ENCODE measurements at places on chromosomes 1 and 21.

- DNase-seq = no peak
These were observed 53.5 kb downstream of the FAAP20 start for GRCh38 chr1:2141025-2141424.

GRCh38 chr1:162357681-162358266, 18.9 kb downstream of the SPATA46 start:
- DNase-seq = no peak

DNA sequence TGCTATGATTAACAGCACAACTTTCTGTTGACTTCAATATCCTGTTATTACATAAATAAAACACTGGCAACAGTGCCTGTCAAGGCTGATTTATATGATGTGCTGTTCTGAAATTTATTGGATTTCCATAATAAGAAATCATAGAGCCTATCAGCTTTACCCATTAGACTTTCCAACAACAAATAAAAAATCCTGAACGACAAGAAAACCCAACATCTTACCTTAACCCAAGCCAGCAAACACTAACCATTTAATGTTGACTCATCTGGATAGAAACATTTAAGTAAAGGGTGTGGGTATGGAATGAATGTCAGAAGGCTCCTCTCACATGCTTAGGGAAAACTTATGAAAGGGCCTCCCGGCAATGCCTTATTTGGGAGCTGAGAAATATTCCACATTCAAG, 165.1 kb downstream of the SLC45A1 start:
- DNase-seq = no peak

GRCh38 chr1:225768662-225769426, 8.8 kb upstream of the SRP9 start:
- no peak for DNase-seq

GRCh38 chr1:204563307-204563706, 47.1 kb downstream of the MDM4 start:
- DNase-seq = no peak

GRCh38 chr1:28437924-28438699, 67.7 kb upstream of the RCC1 start:
- peak; percentile 98 for DNase-seq

DNA sequence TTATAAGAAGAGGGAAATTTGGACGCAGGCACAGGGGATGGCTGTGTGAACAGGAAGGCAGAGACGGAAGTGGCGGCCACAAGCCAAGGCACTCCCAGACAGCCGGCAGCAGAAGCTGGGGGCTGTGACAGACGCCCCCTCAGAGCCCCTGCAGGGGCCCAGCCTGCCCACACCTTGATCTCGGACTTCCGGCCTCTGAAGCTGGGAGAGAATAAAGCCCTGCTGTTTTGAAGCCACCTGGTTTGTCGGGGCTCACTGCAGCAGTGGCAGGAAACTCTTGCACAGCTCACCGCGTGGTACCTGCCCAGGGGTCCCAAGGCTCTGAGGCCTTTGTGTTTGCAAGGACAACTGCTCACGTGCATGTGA, 13.7 kb downstream of the MEGF6 start:
- no peak for DNase-seq

GRCh38 chr1:228333739-228334115, 72.9 kb downstream of the TRIM11 start:
- no peak for DNase-seq

- no peak for DNase-seq
These were observed 39.1 kb downstream of the CLIC6 start for GRCh38 chr21:34707876-34708325.

GRCh38 chr1:219507437-219507836, 105.5 kb downstream of the ZC3H11B start:
- DNase-seq = no peak

- DNase-seq = no peak
These were observed 47.8 kb upstream of the KANK4 start for GRCh38 chr1:62367005-62367557.

- DNase-seq = no peak
These were observed 40.1 kb downstream of the CHAF1B start for GRCh38 chr21:36425286-36425685.

GRCh38 chr1:173423291-173423690, 53.8 kb upstream of the PRDX6 start:
- DNase-seq = no peak

- DNase-seq = no peak
These were observed 142.2 kb downstream of the SLC45A1 start for GRCh38 chr1:8460132-8460544.

- DNase-seq = no peak
These were observed 60.8 kb downstream of the FASLG start for GRCh38 chr1:172719694-172720138.

GRCh38 chr1:66351478-66351877, 182.5 kb upstream of the SGIP1 start:
- no peak for DNase-seq
